GM13976 (cell line): ENCODE measurements at places on chromosomes 6 and 20.

DNA sequence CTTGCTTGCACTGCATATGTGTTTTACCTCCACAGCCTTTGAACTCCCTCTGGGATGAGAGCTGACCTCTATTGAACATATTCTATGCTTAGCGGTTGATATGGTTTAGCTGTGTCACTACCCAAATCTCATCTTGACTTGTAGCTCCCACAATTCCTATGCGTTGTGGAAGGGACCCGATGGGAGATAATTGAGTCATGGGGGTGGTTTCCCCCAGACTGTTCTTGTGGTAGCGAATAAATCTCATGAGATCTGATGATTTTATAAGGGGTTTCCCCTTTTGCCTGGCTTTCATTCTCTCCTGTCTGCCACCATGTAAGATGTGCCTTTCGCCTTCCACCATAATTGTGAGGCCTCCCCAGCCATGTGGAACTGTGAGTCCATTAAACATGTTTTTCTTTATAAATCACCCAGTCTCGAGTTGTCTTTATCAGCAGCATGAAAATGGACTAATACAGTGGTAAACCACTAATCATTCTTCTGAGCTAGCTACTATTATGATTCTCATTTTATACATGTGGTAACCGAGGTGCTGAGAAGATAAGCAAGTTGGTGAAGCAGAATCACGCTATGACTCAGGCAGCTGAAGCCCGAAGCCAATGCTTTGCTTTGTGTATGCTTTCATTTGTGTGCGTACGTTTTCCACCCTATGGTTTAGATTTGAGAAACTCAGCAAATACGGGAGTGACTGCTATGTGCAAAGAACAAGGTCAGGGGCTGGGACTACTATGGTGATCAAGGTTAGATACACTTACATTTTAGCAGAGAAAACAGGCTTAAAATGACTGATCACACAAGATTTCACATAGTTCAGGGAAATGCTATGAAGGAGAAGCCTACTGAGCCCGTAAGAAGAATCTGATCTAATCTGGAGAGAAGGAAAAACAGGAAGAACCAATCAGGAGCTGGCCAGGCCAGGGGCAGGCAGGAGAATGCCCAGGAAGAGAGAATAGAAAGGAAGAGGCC is 363.5 kb downstream of the ESR1 start:
- DNase-seq, result peak; percentile 59

- DNase-seq, result no peak
Observed at GRCh38 chr6:118860880-118861279, 33.1 kb upstream of the ASF1A start.

GRCh38 chr6:74973591-74973990 is 232.3 kb downstream of the COL12A1 start:
- DNase-seq, result no peak

GRCh38 chr6:3109761-3110160 is 8.8 kb upstream of the BPHL start:
- no peak for DNase-seq

GRCh38 chr20:62308102-62308822 is 5.5 kb downstream of the ADRM1 start:
- no peak for DNase-seq
